ENCODE measurements at places on chromosomes 6 and 20.

DNA sequence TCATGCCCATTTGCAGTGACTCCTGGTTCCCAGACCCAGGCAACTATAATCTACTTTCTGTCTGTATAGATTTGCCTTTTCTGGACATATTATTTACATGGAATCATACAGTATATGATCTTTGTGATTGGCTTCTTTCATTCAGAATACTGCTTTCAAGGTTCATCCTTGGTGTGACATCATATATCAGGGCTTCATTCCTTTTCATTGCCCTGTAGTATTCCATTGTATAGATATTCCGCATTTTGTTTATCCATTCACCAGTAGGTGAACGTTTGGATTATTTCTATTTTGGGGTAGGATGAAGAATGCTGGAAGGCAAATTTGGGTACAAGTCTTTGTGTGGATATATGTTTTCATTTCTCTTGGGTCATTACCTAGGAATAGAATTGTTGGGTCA is 36.1 kb downstream of the PPP1R16B start:
- DNase-seq = no peak

DNA sequence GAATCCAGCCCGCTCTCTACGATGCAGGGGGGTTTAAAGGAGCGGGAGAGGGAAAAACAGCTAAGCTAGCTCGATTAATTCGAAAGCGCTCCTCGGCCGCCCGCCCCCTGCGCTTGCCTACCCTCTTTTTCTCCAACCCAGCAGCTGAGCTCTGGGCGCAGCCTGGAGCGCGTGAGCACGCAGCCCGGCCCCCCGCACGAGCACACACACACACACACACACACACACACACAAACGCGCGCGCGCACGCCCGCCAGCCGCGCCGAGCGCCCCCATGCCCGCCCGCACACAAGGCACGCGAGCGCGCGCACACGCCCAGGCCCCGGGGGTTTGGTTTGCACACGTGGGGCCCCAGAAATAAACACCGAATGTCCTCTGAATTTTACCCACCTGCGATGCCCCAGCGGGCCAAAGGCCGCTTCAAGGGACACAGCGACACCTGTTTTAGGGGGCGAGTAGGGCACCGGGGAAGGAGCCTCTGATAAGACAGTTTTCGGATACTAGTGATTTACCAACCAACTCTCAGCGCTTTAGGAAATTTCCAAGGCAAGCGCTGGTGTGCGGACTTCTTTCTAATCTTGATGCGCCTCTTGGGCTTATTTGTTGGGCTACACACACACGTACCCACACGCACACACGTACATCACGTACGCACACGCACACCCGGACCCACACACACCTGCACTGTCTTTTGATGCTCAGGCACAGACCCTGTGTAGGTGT is 802 bp upstream of the NRN1 start:
- DNase-seq = no peak

- DNase-seq = no peak
Measured at GRCh38 chr6:147627411-147627810, 118.9 kb downstream of the SAMD5 start.

DNA sequence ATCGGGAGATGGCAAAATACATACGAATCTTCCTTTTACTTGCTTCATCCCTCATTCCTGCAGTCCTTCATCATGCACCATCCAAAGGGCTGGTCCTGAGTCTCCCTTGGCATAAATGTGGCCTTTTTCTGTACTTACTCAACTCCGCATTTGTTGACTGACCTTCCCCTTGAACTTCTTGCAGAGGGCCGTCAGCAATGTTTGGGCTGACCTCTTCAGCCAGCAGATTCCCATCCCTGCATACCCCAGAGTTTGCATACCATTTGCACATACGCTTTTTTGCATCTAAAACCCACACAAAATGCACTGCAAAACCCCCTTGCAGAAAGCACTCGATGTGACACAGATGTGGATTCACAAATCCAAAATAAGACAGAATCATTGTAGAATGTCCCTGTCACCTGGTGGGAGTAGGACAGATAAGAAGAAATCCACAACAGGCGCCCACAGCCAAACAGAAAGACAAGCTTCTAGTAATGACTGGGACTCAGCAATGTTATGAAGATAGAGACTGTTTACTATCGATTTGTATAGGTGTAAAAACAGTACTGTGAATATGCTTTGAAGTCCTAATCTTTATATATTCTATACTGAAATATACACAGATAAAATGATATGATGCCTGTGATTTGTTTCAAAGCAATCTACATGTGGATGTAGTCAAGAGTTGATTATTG is 45.8 kb downstream of the TBC1D7 start:
- no peak for DNase-seq

DNA sequence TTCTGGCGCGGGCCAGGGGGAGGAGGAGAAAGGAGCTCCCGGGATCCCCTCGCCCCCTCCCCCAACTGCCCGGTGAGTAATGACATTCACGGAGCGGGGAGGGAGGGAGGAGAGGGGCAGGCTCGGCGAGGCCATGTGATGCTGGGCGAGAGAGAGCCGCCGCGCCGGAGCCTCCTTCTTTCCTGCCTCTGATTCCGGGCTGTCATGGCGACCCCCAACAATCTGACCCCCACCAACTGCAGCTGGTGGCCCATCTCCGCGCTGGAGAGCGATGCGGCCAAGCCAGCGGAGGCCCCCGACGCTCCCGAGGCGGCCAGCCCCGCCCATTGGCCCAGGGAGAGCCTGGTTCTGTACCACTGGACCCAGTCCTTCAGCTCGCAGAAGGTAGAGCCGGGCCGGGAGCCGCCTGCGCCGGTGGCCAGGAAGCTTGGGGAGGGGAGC is at the start of gene GDAP1L1:
TSS of gene GDAP1L1 (plus strand) at position 178 of the 441 bp plus-strand sequence. CDS start at position 205, 27 bp downstream.
- DNase-seq = no peak

DNA sequence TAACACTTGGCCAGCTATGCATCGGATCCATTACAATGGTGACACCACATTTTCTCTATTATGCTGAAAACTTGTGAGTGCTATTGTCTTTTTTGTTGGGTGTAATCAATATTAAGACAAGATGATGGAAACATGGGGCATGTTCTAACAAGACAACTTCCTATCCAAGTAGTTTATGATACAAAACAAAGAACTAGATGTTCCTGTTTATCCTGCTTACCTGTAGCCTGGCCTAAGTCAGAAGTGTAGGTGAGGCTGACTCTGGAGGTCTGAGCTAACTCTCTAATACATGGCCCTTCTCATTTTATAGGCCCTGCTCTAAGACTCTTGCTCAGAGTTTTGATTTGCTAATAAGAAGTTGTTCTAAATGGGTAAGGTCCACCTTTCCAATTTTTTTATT is 242.4 kb upstream of the STXBP5 start:
- no peak for DNase-seq
